ENCODE measurements at places on chromosomes 4 and X. TPM values are rescaled to one million over a fixed set of nuclear protein-coding genes. Genes with fewer than 3 reads are reported as not detected.

XK gene
- total RNA-seq = not detected

FHIP1A gene
- under 0.01 TPM for total RNA-seq

FAM149A gene
- total RNA-seq = 0.47 TPM

PLS3 gene
- total RNA-seq = 542 TPM

SERTM2 gene
- total RNA-seq = not detected

PNCK gene
- total RNA-seq = 0.09 TPM

PCGF3 gene
- total RNA-seq = 46.2 TPM

SMIM31 gene
- not detected for total RNA-seq

GLRA2 gene
- not detected for total RNA-seq

FATE1 gene
- not detected for total RNA-seq

NUP62CL gene
- not detected for total RNA-seq

TMPRSS11B gene
- total RNA-seq = not detected

CT47B1 gene
- total RNA-seq = not detected

HTN1 gene
- not detected for total RNA-seq

HELT gene
- total RNA-seq = not detected

AWAT2 gene
- under 0.01 TPM for total RNA-seq

Data from endothelial cell of coronary artery (primary cell).